ENCODE measurements at places on chromosomes 1 and 21.

DNA sequence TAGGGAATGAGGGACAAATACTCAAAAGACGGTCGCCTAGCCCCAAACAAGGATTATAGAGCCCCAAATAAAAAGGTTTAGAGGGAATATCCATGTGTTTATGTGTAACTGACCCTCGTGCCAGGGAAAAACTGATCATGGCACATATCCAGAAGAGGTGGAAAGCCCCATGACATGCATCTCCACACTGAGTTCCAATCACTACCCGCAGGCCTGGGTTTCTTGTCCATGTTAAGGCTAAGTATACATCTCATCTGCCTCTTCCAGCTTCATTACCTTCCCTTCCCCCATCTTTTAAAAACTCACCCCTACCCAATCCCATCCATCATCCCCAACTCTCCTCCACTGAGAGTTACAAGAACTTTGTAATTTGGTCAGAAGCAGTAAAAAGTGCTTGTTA is 15.2 kb downstream of the GADD45A start:
- no peak for DNase-seq

DNA sequence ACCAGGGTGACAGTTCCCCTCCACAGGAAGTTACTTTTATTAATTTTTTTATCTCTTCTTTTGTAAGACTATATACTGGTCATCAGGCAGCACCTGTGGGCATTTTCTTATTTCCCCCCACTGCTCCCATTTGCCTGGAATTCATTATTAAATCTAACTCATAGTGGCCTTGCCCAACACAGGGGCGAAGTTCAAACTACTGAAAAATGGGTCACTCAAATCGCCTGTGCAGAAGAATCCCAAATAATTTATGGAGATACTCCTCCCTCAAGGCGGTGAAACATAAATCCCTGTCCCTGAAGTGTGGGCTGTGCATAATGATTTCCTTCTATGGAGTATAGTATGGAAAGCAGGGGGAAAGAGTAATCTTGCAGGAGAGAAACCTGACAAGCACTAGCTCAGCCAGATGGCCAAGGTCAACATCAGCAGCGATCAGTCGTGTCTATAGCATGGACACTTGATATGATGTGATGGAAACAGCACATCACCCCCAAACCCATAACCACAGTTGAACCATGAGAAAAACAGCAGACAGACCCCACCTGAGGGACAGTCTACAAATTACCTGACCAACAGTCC is 7.9 kb downstream of the CAMK2N1 start:
- DNase-seq: no peak

DNA sequence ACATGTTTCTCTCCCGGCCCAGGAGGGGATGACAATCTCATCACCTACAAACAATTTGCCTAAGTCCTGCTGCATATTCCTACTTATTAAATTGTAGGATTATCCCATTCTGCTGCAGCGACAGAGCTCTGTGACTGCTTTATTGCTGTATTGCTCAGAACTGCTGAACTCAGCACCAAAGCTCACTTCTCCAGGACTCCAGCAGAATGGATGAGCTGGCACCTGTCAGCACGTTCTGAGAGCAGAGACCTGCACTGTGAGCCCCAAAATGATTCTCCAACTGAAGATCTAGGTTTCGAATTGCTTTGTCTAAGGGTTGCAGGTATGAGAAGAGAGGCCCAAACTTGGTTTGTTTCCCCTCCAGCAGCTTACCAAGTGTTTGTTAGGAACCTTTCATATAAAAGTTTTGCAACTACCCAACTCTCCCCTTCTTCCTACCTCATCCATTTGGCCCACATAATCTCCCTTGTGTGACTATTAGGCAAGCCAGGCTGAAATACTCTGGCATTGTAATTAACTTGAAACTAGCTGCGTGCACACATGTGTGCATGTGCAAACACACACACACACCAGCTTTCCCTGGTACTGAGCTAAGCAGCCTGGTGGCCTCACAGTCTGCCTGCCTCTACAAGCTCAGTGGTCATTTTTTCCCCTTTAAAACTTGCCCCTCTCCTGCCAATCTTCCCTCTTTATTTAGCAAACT is 161.4 kb upstream of the CAMK1G start:
- DNase-seq: no peak

GRCh38 chr1:46333300-46334029 is 7.1 kb upstream of the NSUN4 start:
- no peak for DNase-seq

- DNase-seq: no peak
Observed at GRCh38 chr1:16076031-16076864, 2.8 kb upstream of the FAM131C start.

DNA sequence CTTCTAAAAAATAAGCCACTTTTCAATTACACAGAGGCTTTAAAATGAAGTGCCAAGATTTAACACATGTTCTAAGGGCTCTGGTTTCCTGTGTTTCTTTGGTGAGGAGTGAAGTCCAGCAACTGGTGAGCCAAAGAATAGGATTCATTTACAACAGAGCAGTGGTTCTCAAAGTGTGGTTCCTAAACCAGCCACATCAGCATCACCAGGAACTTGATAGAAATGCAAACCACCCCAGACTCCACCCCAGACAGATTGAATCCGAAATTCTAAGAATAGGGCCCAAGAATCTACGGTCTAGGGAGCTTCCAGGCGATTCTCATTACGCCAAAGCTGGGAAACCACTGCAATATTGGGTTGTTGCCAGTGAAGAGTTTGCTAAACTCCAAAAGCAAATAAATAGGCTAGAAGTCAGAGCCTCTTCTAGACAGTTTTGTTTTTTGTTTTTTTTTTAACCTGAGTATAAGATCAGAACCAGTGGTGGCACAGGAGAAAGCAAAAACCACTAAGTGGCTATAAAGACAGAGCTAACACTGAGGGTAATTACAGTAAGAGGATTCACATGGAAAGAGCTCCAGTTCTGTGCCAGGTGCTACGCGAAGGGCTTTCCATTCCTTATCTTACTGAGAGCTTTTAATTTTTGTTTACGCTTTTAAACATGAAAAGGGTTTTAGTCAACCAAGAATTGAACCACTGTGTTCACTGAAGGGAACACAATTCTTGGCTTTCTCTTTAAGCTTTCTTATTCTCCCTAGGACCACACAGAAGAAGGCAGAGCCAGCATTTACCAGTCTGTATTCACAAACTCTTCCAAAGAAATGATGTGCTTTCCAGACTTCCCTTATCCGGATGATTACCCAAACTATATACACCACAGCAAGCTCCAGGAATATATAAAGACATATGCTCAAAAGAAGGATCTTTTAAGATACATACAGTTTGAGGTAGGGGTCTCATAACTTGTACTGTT is 42.4 kb upstream of the FMO2 start:
- peak; percentile 84 for DNase-seq
